COR-L47 (cell line): ENCODE measurements at places on chromosomes 12 and 14.

DNA sequence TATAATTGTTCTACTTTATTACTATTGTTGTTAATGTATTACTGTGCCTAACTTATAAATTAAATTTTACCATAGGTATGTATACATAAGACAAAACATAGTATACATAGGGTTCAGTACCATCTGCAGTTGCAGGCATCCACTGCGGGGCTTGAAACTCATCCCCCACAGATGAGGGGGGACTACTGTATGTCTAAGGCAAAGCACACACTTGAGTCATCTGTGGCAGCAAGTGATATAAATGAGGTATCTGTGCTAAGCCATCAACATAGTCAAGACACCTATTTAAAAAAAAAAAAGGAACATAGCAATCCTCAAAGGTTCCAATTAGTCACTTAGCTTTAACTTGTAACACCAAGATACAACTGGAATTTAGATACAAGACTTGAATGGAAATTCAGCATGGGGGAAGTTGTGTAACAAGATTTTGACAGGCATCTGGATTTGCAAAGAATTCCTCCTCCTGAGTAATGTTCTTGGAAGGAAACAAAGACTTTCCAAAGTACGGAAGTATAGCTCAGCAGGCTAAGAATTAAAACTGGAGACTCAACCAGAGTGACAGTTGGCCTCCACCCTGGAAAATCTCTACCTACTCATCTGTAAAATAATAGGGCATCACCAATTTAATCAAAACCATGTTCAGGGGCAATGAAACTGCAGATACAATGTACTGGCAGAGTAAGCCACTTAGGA, 14.9 kb downstream of the DCAF5 start:
- DNase-seq: no peak

- DNase-seq: no peak
Measured at GRCh38 chr14:81276073-81277069, 55.6 kb upstream of the GTF2A1 start.

DNA sequence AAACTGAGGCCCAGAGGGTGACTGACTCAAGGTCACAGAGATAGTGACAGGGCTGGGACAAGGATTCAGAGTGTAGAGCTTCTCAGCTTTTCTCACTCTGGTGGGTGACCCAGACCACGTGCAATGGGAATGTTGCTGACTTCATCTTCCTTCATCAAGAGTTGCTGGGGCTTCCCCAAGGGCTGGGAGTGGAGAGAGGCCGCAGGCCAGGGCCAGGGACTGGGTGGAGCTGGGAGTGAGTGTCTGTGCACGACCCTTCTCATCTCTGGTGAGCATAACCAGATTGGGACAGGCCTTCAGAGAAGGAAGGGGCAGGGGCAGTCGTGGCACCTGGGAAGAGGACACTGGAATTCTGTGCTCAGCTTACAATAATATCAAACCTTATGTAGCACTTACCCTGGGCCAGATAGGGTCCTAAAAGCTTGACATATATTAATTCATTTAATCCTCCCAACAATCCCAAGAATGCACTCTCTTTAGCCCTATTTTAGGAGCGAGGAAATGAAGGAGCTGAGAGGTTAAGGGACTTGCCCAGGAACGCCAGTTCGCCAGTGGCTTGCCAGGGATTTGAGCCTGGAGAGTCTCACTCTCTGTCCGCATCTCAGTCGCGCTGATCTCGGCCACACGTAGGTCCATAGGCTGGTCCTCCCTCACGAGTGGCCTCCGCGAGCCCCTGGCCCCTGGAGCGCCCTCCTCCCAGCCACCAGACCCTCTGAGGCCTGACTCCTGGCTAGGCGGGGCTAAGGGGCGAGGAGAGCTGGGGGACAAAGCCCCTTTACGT, 15.8 kb downstream of the KRT18 start:
- DNase-seq: no peak

DNA sequence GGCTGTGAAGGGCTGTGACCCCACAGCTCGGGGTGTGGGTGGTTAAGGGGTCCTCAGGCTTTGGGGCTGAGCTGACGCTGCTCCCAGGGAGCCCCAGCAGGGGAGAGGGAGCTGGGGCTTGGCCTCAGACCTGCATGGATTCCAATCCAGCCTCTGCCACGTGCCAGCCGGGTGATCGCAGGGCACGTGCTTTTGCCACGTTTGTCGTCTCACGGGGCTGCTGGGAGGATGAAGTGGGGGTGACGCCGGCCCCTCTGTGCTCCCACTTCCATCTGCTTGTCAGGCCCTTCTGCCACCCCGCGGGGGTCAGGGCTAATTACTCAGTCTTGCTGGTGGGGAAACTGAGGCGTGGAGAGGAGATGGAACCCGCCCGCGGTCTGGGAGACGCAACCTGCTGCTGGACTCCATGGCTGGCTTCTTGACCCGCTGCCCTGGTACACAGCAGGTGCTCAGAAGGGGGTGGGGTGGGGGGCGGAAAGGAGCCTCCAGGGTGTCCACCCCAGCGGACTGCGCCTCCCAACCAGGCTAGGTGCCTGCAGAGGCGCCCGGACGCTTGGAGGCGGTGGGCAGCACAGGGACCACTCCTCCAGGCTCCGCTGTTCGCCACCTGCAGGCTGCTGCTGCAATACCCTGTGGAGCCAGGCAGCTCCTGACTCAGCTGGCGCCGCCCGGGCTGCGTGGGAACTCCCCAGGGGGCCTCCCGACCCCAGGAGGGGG, 36.4 kb upstream of the PRIMA1 start:
- DNase-seq: no peak

DNA sequence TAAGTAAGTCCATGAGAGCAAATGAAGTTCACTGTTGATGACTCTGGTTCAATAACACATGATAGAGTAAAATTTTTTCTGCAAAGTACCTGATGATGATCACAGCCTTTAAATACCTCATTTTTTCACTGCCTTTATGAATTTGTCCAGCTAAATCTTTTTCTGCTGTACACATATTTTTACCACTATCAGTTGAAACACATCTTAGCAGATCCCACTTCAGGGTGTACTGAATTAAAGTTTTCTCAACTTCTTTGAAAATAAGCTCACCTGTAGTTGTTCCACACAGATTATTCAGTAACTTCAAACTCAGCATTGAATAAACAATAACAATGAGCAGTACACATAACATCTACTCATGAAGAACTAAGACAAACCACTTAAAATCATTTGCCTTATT, 385.9 kb downstream of the NELL2 start:
- DNase-seq: no peak

DNA sequence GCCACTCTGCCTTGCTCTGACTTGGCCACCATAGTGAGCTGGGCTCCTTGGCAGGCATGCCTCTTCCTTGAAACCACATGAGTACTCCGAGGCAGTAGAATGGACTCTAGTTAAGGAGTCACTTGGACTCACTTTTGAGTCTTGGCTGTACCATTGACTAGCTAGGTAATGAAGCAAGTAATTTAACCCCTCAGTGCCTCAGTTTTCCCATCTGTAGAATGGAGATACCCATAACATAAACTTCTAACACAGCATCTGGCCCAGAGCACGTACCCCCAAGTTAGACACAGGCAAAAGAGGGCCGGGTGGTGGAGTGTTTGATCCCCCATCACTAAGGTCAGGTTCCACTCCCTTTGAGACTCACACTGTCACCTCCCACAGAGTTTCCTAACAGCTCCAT, 8.3 kb downstream of the KRT77 start:
- DNase-seq: no peak

- no peak for DNase-seq
Measured at GRCh38 chr12:57835366-57836288, 10.9 kb downstream of the CTDSP2 start.

GRCh38 chr14:31029016-31029970, 3.1 kb upstream of the STRN3 start:
- DNase-seq: no peak

GRCh38 chr14:74213907-74214803, 25.1 kb upstream of the VSX2 start:
- peak; percentile 51 for DNase-seq

GRCh38 chr12:88247241-88247643, 105.1 kb downstream of the TMTC3 start:
- no peak for DNase-seq

- no peak for DNase-seq
Measured at GRCh38 chr14:39615352-39615751, 183.1 kb upstream of the FBXO33 start.

DNA sequence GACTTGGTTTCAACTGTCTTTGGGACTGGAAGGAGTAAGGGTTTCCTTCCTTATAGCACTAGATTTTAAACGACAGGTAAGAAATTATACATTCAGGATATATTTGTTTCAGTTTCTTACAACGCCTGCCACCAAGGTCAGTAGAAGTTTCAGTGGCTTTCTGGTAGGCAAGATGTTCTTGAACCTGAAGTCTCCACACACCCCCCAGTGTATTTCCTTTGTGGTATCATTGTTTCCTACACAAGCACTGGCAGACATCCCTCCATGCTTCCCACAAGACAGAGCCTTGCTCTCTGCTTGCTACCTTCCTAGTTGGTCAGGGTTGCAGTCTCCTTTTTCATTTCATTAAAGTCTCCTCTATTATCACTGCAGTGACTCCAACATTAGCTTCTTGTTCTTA, 283.1 kb downstream of the FLRT2 start:
- no peak for DNase-seq

DNA sequence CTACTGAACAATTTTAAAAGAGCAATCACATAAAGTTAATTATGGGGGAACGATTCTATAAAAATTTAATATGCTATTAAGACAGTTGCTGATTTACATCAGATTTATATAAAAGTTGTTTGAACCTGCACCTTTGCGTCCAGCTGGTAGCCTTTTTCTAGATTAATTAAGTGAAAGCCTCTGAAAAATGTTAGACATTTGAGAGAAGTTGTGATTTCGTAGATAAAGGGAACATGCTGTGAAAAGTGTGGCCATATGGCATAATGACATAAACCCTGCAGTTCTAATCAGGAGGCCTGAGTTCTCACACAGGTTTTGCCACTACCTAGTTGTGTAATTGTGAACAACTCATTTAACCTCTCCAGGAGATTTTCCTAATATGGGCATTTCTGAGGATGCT, 187.2 kb downstream of the TMTC2 start:
- DNase-seq: no peak

GRCh38 chr12:81461163-81461562, 298.0 kb downstream of the PPFIA2 start:
- no peak for DNase-seq

GRCh38 chr14:68361231-68361630, 431.6 kb downstream of the ZFP36L1 start:
- DNase-seq: no peak

DNA sequence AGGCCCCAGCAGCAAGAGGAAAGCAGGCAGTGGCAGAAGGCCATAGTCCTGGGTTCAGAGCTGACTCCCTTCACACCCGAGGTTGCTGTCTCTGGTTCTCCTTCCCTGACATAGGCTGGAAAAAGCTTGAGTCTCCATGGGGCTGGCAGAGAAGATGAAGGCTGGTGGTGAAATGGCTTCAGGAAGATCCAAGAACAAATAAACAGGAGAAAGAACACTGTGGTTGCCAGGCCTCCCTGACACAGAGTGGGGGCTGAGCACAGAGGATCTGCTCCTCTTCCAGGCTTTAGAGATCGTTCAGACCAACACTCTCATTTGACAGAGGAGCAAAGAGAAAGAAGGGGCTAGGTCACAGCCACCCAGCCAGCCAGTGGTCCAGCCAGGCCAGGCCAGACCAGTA, 14.3 kb downstream of the HDAC7 start:
- DNase-seq: no peak

DNA sequence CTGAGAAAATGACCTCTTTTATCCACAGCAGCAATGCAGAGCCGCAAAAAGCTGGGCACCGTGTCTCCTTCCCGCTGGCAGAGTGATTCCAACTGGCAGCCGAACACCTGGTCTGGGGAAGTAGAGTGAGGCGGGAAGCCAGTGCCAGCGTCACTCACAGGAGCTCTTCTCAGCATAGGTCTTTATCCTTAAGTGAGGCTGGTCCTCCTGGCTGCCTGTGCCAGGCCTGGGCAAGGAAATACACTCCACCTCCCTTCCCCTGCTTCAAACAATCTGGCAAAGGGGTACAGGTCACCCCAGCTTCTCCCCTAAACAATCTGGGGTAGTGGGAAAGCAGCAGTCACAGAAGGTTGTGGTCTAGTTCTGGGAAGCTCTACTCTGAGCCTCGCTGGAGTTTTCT, 4.8 kb downstream of the ARHGAP9 start:
- DNase-seq: no peak

GRCh38 chr14:89232265-89233070, 184.6 kb downstream of the FOXN3 start:
- DNase-seq: no peak
